ENCODE measurements at places on chromosomes 13 and 19.

GRCh38 chr19:56899943-56900342 is 59.4 kb upstream of the PEG3 start:
- DNase-seq, result no peak

DNA sequence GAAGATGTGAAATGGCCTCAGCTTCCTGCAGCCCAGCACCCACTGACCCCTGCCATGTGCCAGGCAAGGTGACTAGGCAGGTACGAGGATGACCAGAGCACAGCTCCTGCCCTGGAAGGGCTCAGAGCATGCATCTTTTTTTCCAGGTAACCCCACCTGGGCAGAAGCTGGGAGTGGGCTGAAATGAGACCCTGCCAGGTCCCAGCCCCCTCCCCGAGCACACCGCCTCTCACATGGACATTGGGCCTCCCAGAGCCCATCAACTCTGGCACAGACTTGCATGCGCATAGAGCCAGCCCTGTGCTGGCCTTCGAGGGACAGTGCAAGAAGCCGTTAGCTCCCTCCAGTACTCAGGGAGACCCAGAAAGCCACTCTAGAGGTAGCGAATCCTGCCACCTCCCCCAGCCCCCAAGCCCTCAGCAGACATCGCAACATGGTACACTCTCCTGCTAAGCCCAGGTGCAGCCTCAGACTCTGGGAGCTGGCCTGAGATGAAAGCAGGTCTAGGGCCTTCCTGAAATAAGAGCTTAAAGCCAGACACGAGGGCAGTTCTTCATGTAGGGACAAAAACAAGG is 8.9 kb upstream of the VSTM2B start:
- DNase-seq, result no peak

- no peak for DNase-seq
Measured at GRCh38 chr13:62997696-62998095, 1582.0 kb upstream of the PCDH20 start.

GRCh38 chr13:98511435-98511834 is 65.5 kb downstream of the STK24 start:
- no peak for DNase-seq

- DNase-seq, result no peak
Measured at GRCh38 chr13:58619396-58620113, 988.0 kb downstream of the PCDH17 start.

DNA sequence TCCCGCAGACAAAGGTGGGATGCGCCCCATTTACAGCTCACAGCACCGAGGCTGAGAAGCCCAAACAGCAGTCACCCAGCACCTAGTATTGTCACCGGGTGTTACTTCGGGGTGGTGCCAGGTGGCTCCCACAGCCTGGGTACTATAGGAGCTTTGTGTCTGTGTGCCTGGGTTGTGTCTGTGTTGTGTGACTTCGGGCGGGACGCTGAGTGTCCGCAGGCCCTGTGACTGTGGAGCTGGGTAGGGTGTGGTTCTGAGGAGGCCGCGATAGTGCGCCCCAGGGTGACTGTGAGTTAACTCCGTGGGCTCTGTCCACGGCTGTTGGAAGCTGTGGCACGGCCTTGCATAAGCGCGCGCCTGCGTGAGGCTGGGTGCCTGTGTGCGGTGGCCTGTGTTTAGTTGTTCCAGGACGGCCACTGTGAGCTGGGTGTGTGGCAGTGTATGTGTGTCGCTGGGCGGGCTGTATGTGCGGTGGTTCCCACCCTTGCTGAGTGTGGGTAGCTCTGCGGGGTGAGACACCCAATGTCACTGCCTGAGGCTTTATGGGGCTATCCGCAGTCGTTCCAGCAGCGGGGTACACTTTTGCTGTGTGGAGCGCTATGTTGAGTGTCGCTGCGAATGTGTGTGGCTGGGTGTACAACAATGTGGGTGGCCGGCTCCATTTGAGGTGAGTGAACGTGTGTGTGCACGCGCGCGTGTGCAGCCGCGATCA is 559 bp upstream of the SSBP4 start:
- peak; percentile 70 for DNase-seq

DNA sequence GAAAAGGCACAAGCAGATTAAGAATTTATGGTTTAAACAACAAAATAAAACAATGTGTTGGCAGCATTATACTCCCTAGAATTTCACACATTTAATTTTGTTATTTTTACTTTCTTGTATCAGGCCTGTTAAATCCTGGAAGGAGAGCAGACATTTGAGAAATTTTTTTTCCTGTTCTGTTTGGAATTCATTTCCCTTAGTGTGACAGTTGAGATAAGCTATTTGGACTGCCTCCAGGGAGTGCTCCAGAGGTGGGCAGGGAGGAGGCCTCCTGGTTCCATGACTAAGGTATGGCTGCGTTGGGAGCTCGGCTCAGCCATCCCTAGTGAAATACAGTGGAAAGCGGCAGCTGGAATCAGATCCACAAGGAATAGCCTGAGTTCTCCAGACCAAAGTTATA is 185.7 kb downstream of the KCNRG start:
- no peak for DNase-seq

DNA sequence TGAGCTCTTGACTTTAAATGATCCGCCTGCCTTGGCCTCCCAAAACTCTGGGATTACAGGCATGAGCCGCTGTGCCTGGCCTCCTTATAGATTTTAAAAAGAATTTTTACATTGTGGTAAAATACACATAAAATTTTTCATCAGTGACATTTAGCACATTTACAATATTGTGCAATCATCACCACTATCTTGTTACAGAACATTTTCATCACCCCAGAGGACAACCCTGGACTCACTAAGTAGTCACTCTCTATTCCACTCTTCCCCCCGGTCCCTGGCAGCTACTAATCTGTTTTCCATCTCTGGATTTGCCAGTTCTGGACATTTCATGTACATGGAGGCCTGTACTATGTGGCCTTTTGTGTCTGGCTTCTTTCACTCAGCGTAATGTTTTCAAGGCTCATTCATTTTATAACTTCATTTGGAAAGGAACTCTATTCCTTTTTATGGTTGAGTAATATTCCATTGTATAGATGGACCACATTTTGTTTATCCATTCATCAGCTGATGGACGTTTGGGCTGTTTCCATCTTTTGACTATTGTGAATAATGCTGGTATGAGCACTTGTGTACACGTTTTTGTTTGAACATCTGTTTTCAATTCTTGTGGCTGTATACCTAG is 19.9 kb downstream of the MEGF8 start:
- no peak for DNase-seq

Measured in Right ventricle myocardium superior (tissue), 1 donor.